ENCODE measurements at places on chromosomes 2 and 18. TPM values are rescaled to one million over a fixed set of nuclear protein-coding genes. Genes with fewer than 3 reads are reported as not detected.

LANCL1 gene
- total RNA-seq: 56.9 TPM

NPPC gene
- total RNA-seq: not detected

RIOK3 gene
- total RNA-seq: 82.3 TPM

GKN2 gene
- not detected for total RNA-seq

CD8B2 gene
- not detected for total RNA-seq

XIRP2 gene
- under 0.01 TPM for total RNA-seq

DTNA gene
- total RNA-seq: 19.8 TPM

EHD3 gene
- total RNA-seq: 5.2 TPM

UGT1A3 gene
- total RNA-seq: not detected

STARD6 gene
- total RNA-seq: not detected

NUP35 gene
- 32.9 TPM for total RNA-seq

AQP12A gene
- not detected for total RNA-seq
